NCI-H1930 (cell line): ENCODE measurements at places on chromosomes 7 and 10.

DNA sequence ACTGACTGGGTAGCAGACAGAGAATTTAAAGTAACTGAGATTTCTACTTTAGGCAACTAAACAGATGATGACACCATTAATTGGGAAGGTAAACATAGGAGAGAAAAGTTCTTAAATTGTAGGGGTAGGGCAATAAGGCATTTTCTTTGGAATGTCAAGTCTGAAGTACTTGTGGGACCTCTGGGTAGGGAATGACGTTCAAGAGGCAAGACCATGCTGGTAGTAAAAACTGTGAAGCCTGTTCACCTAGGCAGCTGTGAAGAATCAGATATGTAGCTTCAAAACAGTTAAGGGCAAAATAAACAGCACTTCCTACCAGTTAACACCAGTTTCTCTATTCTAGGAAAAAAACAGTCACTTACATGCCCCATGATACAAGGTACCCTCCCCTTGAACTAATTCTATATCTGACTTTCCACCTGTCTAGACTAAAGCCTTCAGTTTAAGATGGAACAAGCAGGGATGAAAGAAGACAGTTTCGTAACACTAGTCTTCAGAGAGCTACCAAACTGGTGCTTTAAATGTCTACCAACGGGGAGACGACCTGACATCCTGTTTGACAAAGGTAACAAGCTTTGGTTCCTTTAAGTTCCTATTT lies 63.1 kb upstream of the KCNIP2 start:
- DNase-seq: no peak

- no peak for DNase-seq
Observed at GRCh38 chr7:29896685-29897411, 90.5 kb downstream of the WIPF3 start.

- no peak for DNase-seq
Observed at GRCh38 chr10:5284311-5285057, 80.3 kb upstream of the UCN3 start.

- DNase-seq: no peak
Observed at GRCh38 chr10:10044922-10045764, 972.5 kb upstream of the CELF2 start.
